NK-92 treated with Interleukin-12 subunit alpha and Interleukin-12 subunit beta, amount 100 ng/mL, for 24 hours (cell line): ENCODE measurements at places on chromosomes 11 and 22.

DNA sequence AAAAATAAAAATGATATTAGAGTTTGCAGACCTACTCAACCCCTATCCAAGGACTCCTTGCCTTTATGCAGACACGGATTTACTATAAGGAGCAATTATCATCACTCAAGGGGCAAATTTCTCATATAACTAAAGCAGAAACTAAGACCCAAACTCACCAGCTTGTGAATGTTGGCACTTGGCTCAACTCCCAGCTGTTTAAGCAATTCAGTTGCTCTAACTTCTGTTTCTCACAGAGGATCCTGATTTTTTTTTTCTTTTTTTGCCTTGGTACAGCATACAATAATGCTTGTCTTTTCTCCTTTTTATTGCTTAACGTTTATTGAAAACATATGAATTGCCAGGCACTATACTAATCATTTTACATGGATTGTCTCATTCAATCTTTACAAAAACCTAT is 9.6 kb upstream of the CBLIF start:
- no peak for DNase-seq

GRCh38 chr11:23502826-23503225 is 642.6 kb upstream of the CCDC179 start:
- no peak for DNase-seq

DNA sequence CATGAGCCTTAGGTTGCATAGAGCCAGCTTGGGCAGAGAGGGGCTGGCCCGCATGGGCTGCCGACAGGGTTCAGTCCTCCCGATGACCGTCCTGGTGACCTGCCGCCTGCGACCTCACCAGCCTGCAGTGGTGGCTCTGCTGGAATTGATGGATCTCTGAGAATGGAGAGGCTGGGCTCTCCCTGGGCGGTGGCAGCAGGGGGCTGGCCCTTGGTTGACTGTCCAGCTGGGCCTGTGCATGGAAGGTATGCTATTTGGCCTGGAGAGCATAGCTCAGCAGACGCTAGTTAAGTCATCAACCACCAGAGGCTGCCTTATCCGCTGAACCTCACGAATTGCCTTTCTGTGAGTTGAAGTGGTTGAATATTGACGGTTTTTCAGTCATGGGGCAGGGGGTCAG is 19.7 kb downstream of the GRAMD4 start:
- DNase-seq = no peak

DNA sequence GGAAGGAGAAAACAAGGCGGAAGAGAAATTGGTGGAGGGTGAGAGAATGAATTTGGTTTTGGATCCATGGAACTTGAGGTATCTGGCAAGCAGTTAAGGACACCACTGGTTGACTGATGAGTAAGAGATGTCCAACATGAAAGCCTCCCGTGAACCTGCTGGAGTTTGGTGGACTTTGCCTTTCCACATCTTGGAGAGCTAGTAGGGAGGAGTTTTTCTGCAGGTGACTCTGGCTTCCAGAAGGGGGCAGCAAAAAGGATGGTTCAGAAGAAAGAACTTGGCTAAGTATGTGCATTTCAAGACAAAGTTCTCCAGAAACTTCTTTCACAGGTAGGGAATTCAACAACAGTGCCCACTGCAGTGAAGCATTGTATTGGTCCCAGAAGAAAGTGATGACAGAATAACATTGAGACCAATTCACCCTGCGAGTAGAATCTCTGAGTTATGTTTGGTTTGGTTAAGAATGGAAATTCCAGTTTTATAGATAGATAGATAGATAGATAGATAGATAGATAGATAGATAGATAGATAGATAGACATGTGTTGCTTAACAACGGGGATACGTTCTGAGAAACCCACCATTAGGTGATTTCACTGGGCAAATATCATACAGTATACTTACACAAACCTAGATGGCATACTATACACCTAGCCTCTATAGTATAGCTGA is 28.5 kb downstream of the DCDC1 start:
- no peak for DNase-seq

GRCh38 chr11:33214187-33214586 is 43.0 kb upstream of the HIPK3 start:
- no peak for DNase-seq

GRCh38 chr11:72150882-72151281 is 15.4 kb downstream of the FOLR3 start:
- no peak for DNase-seq

DNA sequence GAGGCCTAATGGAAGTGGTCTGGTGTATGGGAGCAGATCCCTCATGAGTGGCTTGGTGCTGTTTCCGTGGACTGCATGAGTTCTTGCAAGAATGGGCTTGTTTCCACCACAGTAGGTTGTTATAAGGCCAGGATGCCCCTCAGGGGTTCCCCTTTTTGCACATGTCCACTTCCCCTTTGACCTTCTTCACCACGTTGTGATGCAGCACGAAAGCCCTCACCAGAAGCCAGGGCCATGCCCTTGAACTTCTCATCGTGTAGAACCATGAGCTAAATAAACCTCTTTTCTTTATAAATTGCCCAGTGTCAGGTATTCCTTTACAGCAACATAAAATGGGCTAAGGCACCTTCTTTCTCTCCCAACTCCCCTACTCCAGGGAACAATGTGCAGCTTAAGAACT is 2.8 kb upstream of the NARS2 start:
- no peak for DNase-seq

DNA sequence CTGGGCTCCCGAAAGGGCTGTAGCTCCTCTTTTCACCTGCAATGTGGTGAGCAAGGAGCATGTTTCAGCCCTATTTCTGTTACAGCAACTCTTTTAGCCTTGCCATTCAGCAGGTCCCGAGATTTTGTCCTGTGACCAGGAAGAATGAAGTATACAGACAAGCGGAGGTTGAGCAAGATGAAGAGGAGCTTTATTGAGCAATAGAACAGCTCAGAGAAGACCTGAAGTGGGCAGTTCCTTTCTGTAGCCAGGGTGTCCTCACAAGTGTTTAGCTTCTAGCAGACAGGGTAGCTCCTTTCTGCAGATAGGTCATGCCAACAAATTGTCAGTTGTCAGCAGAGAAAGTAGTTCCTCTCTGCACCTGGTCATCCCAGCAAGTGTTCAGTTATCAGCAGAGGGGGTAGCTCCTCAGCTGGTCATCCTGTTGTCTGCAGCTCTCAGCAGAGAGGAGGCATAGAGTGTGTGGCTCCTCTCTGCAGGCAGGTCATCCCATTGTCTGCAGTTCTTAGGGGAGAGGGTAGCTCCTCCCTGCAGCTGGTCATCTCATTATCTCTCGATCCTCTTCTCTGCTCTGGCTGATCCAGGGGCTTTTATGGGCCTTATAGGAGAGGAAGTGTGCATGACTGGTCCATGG is 5.4 kb upstream of the OR56A4 start:
- DNase-seq = no peak

DNA sequence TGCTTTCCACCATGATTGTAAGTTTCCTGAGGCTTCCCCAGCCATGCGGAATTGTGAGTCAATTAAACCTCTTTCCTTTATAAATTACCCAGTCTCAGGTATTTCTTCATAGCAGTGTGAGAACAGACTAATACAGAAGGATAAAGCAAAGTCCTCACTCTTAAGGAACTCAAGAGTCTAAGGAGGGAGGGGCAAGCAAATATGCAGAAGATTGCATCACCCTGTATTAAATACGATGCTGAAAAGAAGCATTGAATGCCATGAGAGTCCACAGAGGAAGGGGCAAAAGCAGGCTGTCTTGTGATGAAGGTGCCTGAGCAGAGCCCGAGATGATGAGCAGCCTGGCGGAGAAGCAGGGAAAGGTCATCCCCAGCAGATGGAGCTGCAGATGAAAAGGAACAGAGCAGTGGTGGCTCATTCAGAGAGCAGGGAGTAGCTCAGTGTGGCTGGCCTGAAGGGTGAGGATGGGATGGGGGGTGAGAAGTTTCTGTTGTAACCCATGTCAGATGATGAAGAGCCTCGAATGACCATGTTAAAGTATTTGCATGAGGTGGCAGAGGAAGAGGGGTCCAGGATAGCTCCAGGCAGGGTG is 6.3 kb upstream of the IZUMO1R start:
- no peak for DNase-seq

DNA sequence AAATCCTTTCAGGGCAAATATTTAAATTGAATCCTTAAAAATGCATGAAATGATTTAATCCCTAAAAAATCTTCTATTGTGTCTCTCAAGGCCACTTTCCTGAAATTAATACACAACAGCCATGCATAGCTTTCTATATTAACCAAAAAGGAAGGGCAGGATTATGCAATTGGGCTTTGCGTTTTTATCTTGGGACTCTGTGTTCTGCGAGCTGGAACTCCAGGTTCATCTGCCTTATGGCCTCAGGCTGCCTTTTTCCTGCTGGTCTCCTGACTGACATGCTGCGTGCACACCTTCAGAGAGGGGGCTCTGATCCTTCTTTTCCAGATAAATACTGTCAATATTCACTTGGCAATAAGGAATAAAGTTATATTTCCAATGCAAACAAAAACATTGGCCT is 141.7 kb upstream of the GRIA4 start:
- DNase-seq = no peak

DNA sequence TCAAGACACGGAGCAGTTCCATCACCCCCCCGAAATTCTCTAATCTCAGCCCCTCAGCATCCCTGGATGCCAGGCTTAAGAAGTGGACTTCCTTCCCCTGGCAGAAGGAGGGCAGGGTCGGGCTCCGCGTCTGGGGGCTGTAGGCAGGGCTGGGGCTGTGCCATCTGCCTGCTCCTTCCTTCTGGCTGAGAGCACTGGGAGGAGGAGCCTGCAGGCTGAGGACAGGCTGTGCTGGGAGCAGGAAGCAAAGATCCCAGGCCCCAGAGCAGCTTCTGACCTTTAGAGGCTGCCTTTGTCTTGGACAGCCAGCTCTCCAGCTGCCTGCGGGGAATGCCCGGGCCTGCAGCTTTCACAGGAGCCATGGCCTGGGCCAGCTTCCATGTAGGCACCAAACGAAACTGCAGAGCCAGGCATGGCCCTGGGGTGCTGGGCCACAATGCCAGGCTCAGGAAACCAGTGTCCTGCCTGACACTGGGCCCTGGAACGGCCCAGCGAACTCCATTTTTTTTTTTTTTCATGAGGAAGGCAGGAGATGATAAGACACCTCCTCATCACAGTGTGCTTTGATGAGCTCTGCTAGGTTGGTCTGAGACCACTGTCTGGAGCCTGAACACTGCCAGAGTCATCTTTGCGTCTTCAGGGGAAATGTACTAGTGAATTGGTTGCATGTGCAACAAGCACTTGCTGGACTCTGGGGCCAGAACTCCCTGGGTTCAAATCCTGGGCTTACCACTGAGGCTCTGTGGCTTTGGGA is 67.9 kb downstream of the MCM5 start:
- no peak for DNase-seq

GRCh38 chr11:91199866-91200265 is 977.0 kb upstream of the CHORDC1 start:
- DNase-seq = no peak
